ENCODE measurements at places on chromosomes 11 and 22. TPM values are rescaled to one million over a fixed set of nuclear protein-coding genes. Genes with fewer than 3 reads are reported as not detected.

DNA sequence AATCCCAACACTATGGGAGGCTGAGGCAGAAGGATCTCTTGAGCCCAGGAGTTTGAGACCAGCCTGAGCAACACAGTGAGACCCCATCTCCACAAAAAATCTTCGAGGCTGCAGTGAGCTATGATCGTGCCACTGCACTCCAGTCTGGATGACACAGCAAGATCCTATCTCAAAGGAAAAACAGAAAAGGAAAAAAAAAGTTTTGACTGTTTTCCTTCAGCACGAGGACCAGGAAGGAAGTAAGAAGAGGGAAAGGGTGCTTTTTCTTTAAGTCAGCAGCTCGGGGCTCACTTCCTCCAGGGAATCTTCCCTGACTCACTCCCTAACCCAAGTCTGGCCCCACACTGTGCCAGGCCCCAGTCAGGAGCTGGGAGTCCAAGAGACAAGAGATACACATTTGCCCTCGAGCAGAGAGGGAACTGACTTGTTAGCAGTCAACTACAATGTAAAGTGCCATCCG is 14.2 kb downstream of the ARRB1 start:
- H3K27ac ChIP-seq: no peak overlapping the region
- no peak for DNase-seq
- H3K4me3 ChIP-seq: no peak overlapping the region
- no peaks in the 10 kb centered on the region for H3K36me3 ChIP-seq
- no peaks in the 10 kb centered on the region for H3K27me3 ChIP-seq
- H3K4me1 ChIP-seq: peaks cover 34% of the 10 kb centered on the region

The TRIM6 gene
- total RNA-seq: not detected

- no peak for DNase-seq
- H3K36me3 ChIP-seq: peaks cover 6% of the 10 kb centered on the region
- H3K4me3 ChIP-seq: no peak overlapping the region
- peaks cover 3% of the 10 kb centered on the region for H3K4me1 ChIP-seq
- no peak overlapping the region for H3K27ac ChIP-seq
Observed at GRCh38 chr11:65403607-65404121, 17.2 kb downstream of the FRMD8 start.

GRCh38 chr11:57244911-57245310 is 7.9 kb upstream of the APLNR start:
- H3K27ac ChIP-seq: no peak overlapping the region
- no peak overlapping the region for H3K4me3 ChIP-seq
- no peak for DNase-seq
- H3K4me1 ChIP-seq: no peaks in the 10 kb centered on the region
- no peaks in the 10 kb centered on the region for H3K36me3 ChIP-seq
- no peaks in the 10 kb centered on the region for H3K27me3 ChIP-seq

The PRG3 gene
- not detected for total RNA-seq

The UBQLNL gene
- 0.69 TPM for total RNA-seq

The HTR3B gene
- not detected for total RNA-seq

The PPFIA1 gene
- total RNA-seq: 57.2 TPM

GRCh38 chr11:37124384-37124783 is 526.3 kb upstream of the RAG2 start:
- H3K27ac ChIP-seq: no peak overlapping the region
- no peaks in the 10 kb centered on the region for H3K4me1 ChIP-seq
- no peak overlapping the region for H3K4me3 ChIP-seq
- DNase-seq: no peak
- no peaks in the 10 kb centered on the region for H3K27me3 ChIP-seq

The PHLDA2 gene
- total RNA-seq: 3.5 TPM

GRCh38 chr11:73198677-73199076 is 19.4 kb upstream of the P2RY2 start:
- no peaks in the 10 kb centered on the region for H3K36me3 ChIP-seq
- H3K27ac ChIP-seq: no peak overlapping the region
- no peaks in the 10 kb centered on the region for H3K4me1 ChIP-seq
- DNase-seq: no peak
- no peak overlapping the region for H3K4me3 ChIP-seq

The MYBPC3 gene
- not detected for total RNA-seq

DNA sequence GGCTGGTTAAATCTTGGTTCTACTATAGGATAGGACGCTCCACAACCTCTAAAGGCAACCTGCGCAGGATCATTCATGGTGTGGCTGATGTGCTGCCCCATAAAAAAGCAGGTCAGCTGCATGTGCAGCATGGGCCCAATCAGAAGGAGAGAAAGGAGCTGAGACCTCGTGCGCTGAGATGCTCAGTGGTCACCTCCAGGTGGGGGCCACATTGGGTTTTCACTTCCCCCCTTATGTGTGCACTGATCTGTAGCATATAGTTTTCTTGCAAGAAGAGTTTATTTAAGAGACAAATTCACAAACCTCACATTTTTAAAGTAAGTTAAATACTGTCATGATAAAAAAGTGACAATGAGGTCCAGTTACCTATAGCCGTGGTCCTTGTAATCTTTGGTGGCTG is 24.3 kb downstream of the SERPIND1 start:
- H3K27me3 ChIP-seq: no peaks in the 10 kb centered on the region
- H3K27ac ChIP-seq: no peak overlapping the region
- peaks cover 44% of the 10 kb centered on the region for H3K36me3 ChIP-seq
- DNase-seq: no peak
- H3K4me3 ChIP-seq: no peak overlapping the region

GRCh38 chr22:35454416-35455054 is 54.6 kb downstream of the MCM5 start:
- no peaks in the 10 kb centered on the region for H3K36me3 ChIP-seq
- no peak overlapping the region for H3K4me3 ChIP-seq
- H3K4me1 ChIP-seq: no peaks in the 10 kb centered on the region
- H3K27me3 ChIP-seq: no peaks in the 10 kb centered on the region
- no peak overlapping the region for H3K27ac ChIP-seq

GRCh38 chr11:33377412-33378370 is 120.5 kb downstream of the HIPK3 start:
- no peak overlapping the region for H3K27ac ChIP-seq
- no peak overlapping the region for H3K4me3 ChIP-seq
- H3K27me3 ChIP-seq: no peaks in the 10 kb centered on the region
- no peaks in the 10 kb centered on the region for H3K4me1 ChIP-seq

The RASL10A gene
- total RNA-seq: 1.7 TPM

GRCh38 chr11:43933608-43934551 is 8.6 kb upstream of the C11orf96 start:
- H3K4me3 ChIP-seq: no peak overlapping the region
- H3K4me1 ChIP-seq: no peaks in the 10 kb centered on the region
- DNase-seq: no peak
- no peaks in the 10 kb centered on the region for H3K27me3 ChIP-seq
- H3K36me3 ChIP-seq: no peaks in the 10 kb centered on the region

- H3K4me1 ChIP-seq: peaks cover 43% of the 10 kb centered on the region
- no peak for DNase-seq
- H3K4me3 ChIP-seq: no peak overlapping the region
- H3K27me3 ChIP-seq: no peaks in the 10 kb centered on the region
- H3K27ac ChIP-seq: no peak overlapping the region
Observed at GRCh38 chr22:19882446-19883381, 28.0 kb upstream of the GNB1L start.

- H3K27me3 ChIP-seq: no peaks in the 10 kb centered on the region
- no peak overlapping the region for H3K4me3 ChIP-seq
- DNase-seq: no peak
- H3K36me3 ChIP-seq: no peaks in the 10 kb centered on the region
- peaks cover 18% of the 10 kb centered on the region for H3K4me1 ChIP-seq
Observed at GRCh38 chr11:65538915-65539743, 14.2 kb downstream of the SCYL1 start.

- H3K36me3 ChIP-seq: no peaks in the 10 kb centered on the region
- DNase-seq: no peak
- H3K4me1 ChIP-seq: no peaks in the 10 kb centered on the region
- no peak overlapping the region for H3K4me3 ChIP-seq
Observed at GRCh38 chr11:7892059-7892699, 38.9 kb downstream of the OR10A6 start.

GRCh38 chr11:36763187-36763586 is 165.2 kb upstream of the RAG2 start:
- H3K27ac ChIP-seq: no peak overlapping the region
- no peak for DNase-seq
- H3K27me3 ChIP-seq: no peaks in the 10 kb centered on the region
- no peak overlapping the region for H3K4me3 ChIP-seq

- peaks cover 20% of the 10 kb centered on the region for H3K4me1 ChIP-seq
- no peaks in the 10 kb centered on the region for H3K27me3 ChIP-seq
- DNase-seq: no peak
Observed at GRCh38 chr11:119055901-119056300, 1.1 kb downstream of the HYOU1 start.

- no peaks in the 10 kb centered on the region for H3K36me3 ChIP-seq
- H3K4me3 ChIP-seq: no peak overlapping the region
- H3K27ac ChIP-seq: no peak overlapping the region
- H3K4me1 ChIP-seq: no peaks in the 10 kb centered on the region
Observed at GRCh38 chr11:104813532-104813931, 84.7 kb downstream of the CASP12 start.

- no peaks in the 10 kb centered on the region for H3K4me1 ChIP-seq
- H3K36me3 ChIP-seq: no peaks in the 10 kb centered on the region
- H3K27me3 ChIP-seq: no peaks in the 10 kb centered on the region
- H3K27ac ChIP-seq: no peak overlapping the region
- H3K4me3 ChIP-seq: no peak overlapping the region
Observed at GRCh38 chr22:28869736-28870135, 13.6 kb upstream of the ZNRF3 start.

DNA sequence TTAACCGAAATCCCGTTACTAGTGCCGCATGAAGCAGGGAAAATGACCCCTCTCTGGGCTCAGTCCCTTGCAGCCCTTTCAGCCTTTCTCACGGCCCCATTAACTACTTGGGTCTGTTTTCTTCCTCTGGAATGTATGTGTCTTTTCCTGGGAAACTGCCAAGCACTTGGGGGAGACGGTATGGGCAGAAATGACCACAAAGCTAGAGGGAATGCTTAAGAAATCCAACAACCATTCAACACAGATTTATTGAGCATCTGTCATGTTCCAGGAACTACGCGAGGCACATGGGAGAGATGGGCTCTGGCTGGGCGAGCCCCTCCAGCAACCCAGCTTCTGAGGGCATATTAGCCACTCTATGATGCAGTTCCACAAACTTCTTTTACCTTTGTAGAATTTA is 462.6 kb downstream of the BUD13 start:
- H3K36me3 ChIP-seq: no peaks in the 10 kb centered on the region
- H3K27me3 ChIP-seq: no peaks in the 10 kb centered on the region
- H3K4me1 ChIP-seq: no peaks in the 10 kb centered on the region
- no peak for DNase-seq
- H3K27ac ChIP-seq: no peak overlapping the region

GRCh38 chr11:46913484-46913883 is 4.9 kb downstream of the LRP4 start:
- peaks cover 4% of the 10 kb centered on the region for H3K27me3 ChIP-seq
- DNase-seq: no peak
- no peak overlapping the region for H3K4me3 ChIP-seq

GRCh38 chr22:30335236-30335635 is 8.5 kb upstream of the TBC1D10A start:
- no peaks in the 10 kb centered on the region for H3K27me3 ChIP-seq
- H3K36me3 ChIP-seq: peaks cover 89% of the 10 kb centered on the region
- DNase-seq: no peak

The PRR5L gene
- 4.8 TPM for total RNA-seq

The PANX3 gene
- not detected for total RNA-seq

The GNAZ gene
- total RNA-seq: 0.14 TPM

GRCh38 chr11:122604621-122605020 is 50.9 kb upstream of the UBASH3B start:
- no peaks in the 10 kb centered on the region for H3K4me1 ChIP-seq
- H3K4me3 ChIP-seq: no peak overlapping the region
- no peaks in the 10 kb centered on the region for H3K36me3 ChIP-seq
- no peak for DNase-seq
- H3K27me3 ChIP-seq: no peaks in the 10 kb centered on the region

The OLFML1 gene
- not detected for total RNA-seq

The GAL3ST1 gene
- 4.8 TPM for total RNA-seq

DNA sequence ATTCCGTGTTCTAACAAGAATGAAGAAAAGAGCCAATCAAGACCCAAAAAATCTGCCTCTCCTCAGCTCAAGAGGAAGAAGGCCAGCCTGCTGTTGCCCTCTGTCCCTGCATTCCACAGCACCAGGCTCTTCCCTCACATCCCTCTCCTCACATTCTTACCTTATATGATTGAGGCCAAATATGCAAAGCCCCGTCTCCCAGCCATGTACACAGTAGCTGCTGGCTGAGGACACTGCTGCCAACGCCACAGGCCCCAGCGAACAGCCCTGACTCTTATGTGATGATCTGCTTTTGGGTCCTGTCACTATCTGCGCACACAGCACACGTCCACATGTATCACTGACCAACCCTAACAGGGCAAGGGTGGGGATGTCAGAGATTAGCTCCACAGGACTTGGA is 60.2 kb downstream of the MICAL3 start:
- H3K36me3 ChIP-seq: no peaks in the 10 kb centered on the region
- no peak for DNase-seq
- no peaks in the 10 kb centered on the region for H3K27me3 ChIP-seq
- H3K4me3 ChIP-seq: no peak overlapping the region

DNA sequence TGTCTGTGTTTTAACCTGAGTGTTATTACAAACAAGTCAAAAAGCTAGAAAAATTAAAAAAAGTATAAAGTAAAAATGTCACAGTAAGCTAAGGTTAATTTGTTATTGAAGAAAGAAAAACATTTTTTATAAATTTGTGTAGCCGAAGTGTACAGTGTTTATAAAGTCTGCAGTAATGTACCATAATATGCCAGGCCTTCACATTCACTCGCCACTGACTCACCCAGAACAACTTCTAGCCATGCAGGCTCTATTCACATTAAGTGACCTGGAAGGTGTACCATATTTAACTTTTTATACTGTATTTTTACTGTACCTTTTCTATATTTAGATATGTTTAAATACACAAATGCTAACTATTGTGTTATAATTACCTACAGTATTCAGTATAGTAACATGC is 14.7 kb upstream of the FDX1 start:
- H3K36me3 ChIP-seq: no peaks in the 10 kb centered on the region
- no peaks in the 10 kb centered on the region for H3K27me3 ChIP-seq
- no peak overlapping the region for H3K4me3 ChIP-seq
- no peaks in the 10 kb centered on the region for H3K4me1 ChIP-seq

The SAA4 gene
- not detected for total RNA-seq

DNA sequence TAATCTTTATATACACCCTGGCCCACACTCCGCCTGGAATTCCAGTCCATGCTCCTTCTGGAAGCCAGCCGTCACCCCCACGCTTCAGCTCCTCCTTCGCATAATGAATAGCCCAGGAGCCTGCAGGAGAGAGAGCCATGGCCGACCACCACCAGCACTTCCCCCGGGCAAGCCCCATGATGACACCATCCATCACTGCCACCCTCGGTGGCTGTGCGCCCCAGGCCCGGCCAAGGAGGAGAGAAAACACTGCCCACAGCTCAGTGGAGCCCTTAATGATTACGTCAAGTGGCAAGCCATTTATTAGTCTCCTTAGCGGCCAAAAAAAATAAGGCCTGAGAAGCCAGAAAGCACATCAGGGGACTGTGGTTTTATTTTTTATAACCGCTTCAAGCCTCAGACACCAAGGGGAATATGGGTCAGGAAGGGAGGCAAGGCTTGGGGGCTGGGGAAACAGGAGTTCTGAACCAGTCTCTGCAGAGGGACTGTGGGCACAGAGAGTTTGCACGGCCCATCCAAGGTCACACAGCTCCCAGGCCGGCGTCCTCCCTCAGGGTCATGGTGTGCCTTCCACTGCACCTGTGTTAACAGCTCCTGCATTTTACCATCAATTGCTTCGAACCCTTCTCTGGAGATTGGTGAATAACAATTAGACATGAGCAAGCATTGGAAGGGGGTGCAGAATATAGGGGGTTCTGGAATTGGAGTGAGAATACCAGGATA is 134.3 kb downstream of the MN1 start:
- H3K4me3 ChIP-seq: no peak overlapping the region
- no peak for DNase-seq
- no peaks in the 10 kb centered on the region for H3K27me3 ChIP-seq
- no peak overlapping the region for H3K27ac ChIP-seq

The ADM2 gene
- 1.3 TPM for total RNA-seq

GRCh38 chr22:28103596-28103995 is 184.5 kb upstream of the PITPNB start:
- no peaks in the 10 kb centered on the region for H3K36me3 ChIP-seq
- no peaks in the 10 kb centered on the region for H3K4me1 ChIP-seq
- H3K27ac ChIP-seq: no peak overlapping the region

Data from naive thymus-derived CD4-positive, alpha-beta T cell (primary cell).